Aortic smooth muscle cell (primary cell): ENCODE measurements at places on chromosomes 11 and 22. TPM values are rescaled to one million over a fixed set of nuclear protein-coding genes. Genes with fewer than 3 reads are reported as not detected.

The GLYATL2 gene
- total RNA-seq: 0.40 and 1.2 TPM in 2 replicates

The CBLIF gene
- total RNA-seq: not detected in 2 replicates

The TSSK2 gene
- total RNA-seq: not detected in 2 replicates

The RHOG gene
- total RNA-seq: 9.0 and 9.9 TPM in 2 replicates

The OR5B21 gene
- not detected in 2 replicates for total RNA-seq
